A549 treated with CORT108297 at 1 μM for 4 hours (cell line): ENCODE measurements at places on chromosomes 1 and 21. TPM values are rescaled to one million over a fixed set of nuclear protein-coding genes. Genes with fewer than 3 reads are reported as not detected.

Gene CD244
- total RNA-seq = not detected in 5 replicates

Gene SAMSN1
- total RNA-seq = not detected in 5 replicates

Gene FAM177B
- not detected in 5 replicates for total RNA-seq

Gene OR10Z1
- not detected in 5 replicates for total RNA-seq

Gene SPSB1
- 27.9 to 32.5 TPM (median 30.3 TPM) in 5 replicates for total RNA-seq

Gene TRIM46
- 1.4 to 2.5 TPM (median 2.1 TPM) in 5 replicates for total RNA-seq

Gene DMRTA2
- 0.06 to 0.23 TPM (median 0.17 TPM) in 5 replicates for total RNA-seq

Gene PKLR
- 0.05 TPM in 1 of 5 replicates, not detected in the others for total RNA-seq

Gene VSIG8
- total RNA-seq = 0.05 TPM in 2 of 5 replicates, not detected in the others

Gene OR2L3
- not detected in 5 replicates for total RNA-seq

Gene BCAN
- 0.05 to 0.12 TPM in 2 of 5 replicates, not detected in the others for total RNA-seq

Gene GIPC2
- 0.02 to 0.05 TPM (median 0.03 TPM) in 4 of 5 replicates, not detected in the other for total RNA-seq

Gene TOMM20
- total RNA-seq = 107 to 122 TPM (median 110 TPM) in 5 replicates

Gene SELE
- total RNA-seq = 0.02 TPM in 1 of 5 replicates, not detected in the others

Gene GOLT1A
- 3.8 to 6.9 TPM (median 4.5 TPM) in 5 replicates for total RNA-seq

Gene TDRD5
- 0.03 to 0.06 TPM (median 0.05 TPM) in 4 of 5 replicates, not detected in the other for total RNA-seq

Gene ZSCAN20
- 1.7 to 2.3 TPM (median 1.9 TPM) in 5 replicates for total RNA-seq

Gene NCAM2
- not detected in 5 replicates for total RNA-seq

Gene GBP1
- total RNA-seq = 0.09 to 0.18 TPM (median 0.10 TPM) in 5 replicates

Gene FCGR1A
- not detected in 5 replicates for total RNA-seq
